ENCODE measurements at places on chromosomes 3 and 15. TPM values are rescaled to one million over a fixed set of nuclear protein-coding genes. Genes with fewer than 3 reads are reported as not detected.

Gene C15orf62
- total RNA-seq: 0.70 TPM

Gene FYCO1
- total RNA-seq: 10.4 TPM

DNA sequence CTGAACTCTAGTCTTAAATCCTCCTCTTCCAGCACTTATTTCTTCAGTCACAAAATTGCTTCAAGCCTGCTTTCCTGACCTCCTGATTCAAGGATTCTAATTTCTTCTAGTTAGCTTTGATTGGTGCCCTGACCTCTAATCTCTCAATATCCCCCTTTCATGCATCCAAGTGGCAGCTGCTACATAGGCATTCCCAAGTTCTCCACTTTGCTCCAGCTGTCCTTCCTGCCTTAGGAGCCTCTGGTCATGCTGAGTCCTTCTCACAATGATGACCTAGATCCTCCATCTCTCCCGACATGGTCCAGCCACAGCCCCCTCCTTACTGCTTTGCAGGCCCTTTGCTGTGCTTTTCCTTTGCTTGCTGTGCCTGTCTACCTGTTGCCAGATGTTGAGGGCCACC lies 347.8 kb upstream of the C2CD4B start:
- DNase-seq: no peak

DNA sequence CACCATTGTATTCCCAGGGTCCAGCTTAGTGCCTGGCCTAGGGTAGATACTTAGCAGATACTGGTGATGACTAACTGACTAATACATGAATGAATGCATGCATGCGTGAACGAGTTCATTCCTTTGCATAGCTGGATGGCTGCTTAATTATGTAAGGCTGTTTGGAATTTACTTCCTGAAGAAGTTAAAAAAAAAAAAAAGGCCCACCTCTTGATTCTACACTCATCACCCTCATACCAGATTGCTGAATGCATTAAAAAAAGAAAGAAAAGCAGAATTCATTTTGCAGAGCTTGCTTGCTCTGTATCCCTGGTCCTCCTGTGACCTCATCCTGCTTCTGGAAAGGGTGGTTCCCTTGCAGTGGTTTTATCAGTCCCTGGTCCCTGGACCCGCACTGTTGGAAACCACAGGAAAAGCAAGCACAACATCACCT lies 277.6 kb upstream of the CFAP20DC start:
- DNase-seq: no peak

GRCh38 chr15:95928822-95929221 lies 401.7 kb upstream of the NR2F2 start:
- no peak for DNase-seq

GRCh38 chr3:128969993-128970739 lies 23.7 kb downstream of the CFAP92 start:
- DNase-seq: peak; percentile 49

Measured in H9 (cell line).